Choroid plexus epithelial cell (primary cell): ENCODE measurements at places on chromosomes 16 and 17.
A peak's percentile ranks its signal among the peaks of the same experiment; 100 is the strongest.

DNA sequence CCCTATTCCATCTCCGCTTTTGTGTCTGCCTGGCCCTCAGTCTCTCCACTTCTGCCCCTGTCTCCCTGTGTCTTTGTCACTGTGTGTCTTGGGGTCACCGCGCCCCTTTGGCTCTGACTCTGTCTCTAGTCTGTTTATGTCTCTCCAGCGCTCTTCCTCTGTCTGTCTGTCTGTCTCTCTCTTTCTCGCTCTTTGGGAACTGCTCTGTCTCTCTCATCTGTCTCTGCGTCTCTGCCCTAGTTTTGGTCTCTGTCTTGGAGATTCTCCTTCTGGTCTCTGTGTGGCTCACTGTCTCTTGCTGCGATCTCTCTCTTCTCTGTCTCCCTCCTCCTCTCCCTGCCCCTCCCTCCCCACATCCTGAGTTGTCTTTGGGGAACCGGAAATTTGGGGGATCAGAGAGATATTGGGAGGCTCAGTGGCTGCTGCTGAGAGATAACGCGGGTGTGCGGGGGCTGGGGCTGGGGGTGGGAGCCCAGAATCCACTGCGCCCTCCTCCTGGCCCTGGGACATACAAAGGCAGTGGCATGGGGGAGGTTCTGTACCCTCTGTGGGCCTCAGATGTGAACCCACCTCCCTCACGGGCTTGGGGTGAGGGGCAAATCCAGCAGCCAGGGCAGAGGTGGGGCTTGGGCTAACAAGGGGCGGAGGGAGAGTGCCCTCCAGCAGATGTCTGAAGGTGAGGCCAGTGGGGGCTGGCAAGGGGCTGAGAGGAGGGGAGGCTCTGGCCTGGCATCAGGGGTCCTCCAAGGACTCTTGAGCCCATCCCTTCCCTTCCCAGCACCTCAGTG lies 24.4 kb downstream of the LAT start:
- DNase-seq, result no peak

DNA sequence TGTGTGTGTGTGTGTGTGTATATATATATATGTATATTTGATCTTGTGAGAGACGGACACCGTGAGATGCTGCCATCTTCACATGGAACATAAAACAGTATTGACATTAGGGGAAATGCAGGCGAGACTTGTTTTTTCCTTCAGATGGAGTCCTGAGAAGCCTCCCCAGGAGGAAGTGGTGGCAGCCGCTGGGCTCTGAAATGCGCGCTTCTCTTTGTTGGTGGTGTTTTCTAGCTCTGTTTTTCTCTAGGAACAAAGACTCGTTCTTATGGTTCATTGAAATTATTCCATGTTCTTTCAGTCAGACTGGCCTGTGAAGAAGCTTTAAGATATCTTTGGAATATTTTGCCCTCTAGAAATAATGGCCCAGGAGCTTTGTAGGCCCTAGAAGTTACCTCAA lies 32.9 kb downstream of the SNX29 start:
- DNase-seq, result no peak

DNA sequence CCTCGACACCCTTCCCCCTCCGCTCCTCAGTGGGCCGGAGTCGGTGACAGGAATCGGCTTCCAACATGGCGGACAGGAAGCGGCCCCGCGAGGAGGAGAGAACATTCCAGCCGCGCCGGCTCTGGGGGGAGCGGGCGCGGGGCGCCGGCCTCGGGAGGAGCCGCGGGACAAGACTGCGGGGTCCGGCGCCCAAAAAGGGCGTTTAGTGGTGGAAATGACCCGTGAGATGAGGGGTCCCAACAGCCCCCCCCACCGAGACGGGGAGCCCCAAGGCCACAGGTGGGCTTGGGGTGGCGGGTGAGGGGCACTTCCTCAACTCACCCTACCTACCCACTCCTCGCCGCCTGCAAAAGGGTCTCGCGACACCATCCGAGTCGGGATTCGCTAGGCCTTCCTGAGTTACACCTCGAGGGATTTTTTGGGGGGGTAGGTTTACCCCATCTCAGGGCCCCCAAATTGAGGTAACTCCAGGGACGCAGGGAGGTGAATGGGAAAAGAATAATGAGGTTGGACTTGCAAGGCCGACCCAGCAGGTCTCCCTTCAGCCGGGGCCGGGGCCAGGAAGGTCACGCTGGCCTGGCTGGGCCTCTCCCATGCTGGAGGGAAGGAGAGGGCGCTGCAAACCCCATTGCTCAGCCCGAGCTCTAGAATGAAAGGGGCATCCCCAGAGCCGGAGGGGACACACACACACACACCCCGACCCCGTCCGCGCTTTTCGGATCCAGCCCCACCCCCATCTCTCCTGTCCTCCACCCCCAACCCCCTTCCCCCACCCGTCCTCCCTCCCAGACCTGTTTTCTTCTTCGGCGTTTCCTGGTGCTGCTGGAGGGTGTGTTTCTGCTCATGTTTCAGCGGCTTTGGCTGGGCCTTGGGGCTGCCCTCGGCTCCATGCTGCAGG lies 707 bp downstream of the NUFIP2 start:
- peak; percentile 63 for DNase-seq

- DNase-seq, result no peak
Measured at GRCh38 chr17:80023481-80024205, 12.0 kb downstream of the TBC1D16 start.

GRCh38 chr16:69534720-69535119 lies 31.0 kb upstream of the NFAT5 start:
- DNase-seq, result no peak

GRCh38 chr17:65174974-65175373 lies 37.8 kb downstream of the RGS9 start:
- no peak for DNase-seq

DNA sequence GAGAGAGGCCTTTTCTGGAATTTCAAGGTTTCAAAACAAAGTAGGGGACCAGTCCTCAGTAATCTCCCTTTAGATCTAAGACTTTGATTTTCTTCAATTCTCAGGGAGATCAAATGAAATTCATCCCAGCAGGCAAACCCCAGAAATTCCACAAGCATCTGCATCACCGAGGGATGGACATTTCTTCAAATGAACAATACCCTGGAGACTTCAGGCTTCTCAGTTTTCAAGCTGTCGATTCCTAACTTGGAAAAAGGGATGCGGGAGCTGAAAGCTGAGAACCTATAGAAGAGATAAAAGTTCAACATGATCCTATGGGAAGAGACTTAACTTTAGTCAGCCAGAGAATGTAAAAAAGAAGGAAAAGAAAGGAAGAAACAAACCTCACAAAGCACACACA lies 296.9 kb upstream of the CDH5 start:
- DNase-seq, result peak; percentile 26

DNA sequence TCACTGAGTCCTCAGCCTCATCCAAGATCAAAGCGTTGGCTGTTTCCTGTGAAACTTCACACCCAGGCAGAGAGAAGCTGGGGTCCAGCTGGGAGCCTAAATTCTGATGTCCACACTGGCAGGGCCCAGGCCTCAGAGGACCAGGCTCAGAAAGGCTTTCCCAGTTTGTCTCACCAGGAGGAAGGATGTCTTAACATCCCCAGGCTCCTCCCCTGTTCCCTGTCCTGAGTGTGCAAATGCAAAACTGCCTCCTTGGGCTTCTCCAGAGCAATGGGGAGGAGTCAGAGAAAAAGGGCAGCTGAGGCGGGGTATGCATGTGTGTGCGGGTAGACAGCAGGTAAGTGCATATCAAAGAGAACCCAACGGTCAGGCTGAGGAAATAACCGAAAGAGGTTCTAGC lies 45.7 kb downstream of the CUEDC1 start:
- DNase-seq, result no peak

DNA sequence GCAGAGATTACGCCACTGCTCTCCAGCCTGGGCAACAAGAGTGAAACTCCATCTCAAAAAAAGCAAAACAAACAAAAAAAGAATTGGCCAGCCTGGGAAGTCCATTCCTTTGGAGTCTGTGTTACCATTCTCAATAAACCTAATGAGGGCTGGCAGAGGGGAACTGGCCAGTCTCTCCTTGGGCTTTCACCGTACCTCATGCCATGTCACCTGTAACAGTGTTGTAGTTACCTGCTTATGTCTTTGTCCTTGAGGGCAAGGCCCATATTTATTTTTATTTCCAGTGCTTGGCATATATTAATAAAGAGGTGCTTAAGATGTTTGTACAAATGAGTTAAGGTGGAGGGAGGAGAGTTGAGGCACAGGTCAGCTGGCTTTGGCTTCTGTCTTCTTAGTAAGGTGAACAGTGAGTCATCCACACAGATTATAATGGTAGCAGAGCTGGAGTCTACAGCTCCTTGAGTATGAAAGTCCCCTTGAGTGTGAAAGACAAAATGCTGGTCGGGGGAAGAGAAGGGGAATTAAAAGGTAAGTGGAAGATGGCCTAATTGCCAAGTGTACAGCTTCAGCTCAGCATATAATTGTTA lies 8.4 kb downstream of the C1QBP start:
- DNase-seq, result no peak

DNA sequence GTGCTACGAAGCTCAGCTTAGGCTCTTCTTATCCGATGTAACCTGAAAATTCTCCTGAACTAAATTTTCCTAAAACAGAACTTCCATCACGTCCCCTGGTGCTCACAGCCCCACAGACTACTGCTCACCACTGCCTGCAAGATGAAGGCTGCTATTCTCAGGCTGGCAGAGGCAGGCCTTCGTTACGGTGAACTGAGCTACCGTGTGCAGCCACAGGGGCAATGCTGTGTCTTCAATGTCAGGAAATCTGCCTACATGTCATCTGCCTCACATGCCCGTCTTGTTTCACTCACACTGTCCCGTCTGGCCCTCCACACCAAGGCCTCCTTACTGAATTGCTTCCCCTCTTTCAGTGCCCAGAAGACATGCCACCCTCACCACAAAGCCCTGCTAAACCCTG lies 15.9 kb downstream of the EMC8 start:
- DNase-seq, result no peak

- DNase-seq, result peak; percentile 60
Measured at GRCh38 chr16:68921637-68922036, 78.3 kb downstream of the TANGO6 start.

DNA sequence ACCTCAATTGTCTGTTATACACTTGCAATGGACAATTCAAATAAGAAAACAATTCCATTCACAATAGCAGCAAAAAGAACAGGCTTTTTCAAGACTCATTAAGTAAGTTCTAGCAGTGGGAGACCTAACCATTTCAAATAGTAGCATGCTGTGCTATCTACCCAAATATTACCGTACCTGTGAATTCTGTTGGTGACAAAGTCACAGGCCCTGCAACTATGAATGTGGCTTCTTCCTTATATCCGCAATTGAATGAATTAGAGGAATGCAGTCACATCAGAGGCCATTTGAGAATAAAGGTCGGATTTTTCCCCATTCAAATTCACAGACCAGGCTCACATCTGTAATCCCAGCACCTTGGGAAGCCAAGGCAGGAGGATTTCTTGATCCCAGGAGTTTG lies 800 bp upstream of the NME4 start:
- DNase-seq, result no peak

DNA sequence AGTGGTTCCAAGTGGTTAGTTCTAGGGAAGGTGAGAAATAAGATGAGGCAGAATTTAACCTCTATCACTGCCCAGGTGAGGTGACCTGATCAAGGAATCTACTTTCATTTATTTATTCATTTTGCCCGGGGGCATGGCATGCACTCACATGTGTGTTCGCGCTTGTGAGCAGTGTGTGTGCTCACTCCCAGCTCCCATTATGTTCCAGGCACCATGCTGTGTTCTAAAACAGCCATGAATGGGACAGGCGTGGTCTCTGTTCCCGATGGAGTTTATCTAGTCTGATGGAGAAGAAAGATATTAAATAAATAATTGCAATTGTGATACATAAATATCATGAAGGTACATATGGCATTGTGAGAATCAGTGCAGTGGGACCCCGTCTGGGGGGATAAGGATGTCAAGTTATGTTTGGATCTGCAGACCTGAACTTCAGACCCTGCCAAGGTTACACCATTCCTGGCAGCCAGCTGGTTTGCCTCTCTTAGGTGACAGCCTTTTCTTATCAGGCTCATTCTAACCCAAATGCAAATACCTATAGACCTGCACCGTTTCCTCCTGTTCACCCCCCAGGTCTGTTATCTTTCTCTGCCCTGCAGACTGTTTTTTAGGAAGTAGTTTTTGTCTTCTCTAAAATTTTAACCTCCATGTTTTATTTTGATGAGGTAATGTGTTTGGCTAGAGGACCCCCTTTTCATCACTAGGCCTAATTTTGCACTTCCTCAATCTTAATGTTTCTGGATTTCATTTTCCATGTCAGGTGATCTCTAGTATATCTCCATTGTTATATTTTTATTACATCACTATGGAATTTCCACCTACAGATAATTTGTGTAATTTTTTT lies 11.8 kb downstream of the CYB5B start:
- DNase-seq, result no peak

DNA sequence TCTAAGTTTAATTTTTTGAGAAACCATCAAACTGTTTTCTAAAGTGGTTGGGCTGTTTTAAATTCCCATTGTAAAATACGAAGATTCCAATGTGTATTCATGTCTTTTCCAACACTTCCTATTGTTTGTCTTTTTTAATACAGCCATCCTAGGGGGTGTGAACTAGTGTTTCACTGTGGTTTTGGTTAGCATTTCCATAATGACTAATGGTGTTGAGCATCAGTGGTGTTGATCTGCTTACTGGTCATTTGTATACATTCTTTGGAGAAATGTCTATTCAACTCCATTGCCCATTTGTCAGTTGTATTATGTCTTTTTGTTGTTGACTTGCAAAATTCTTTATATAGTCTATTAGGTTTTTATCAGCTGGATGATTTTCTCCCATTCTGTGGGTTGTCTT lies 239.2 kb upstream of the AXIN2 start:
- no peak for DNase-seq

- DNase-seq, result no peak
Measured at GRCh38 chr17:73096211-73096610, 3.7 kb upstream of the SLC39A11 start.

GRCh38 chr16:48498769-48499631 lies 111.0 kb downstream of the N4BP1 start:
- peak; percentile 94 for DNase-seq

DNA sequence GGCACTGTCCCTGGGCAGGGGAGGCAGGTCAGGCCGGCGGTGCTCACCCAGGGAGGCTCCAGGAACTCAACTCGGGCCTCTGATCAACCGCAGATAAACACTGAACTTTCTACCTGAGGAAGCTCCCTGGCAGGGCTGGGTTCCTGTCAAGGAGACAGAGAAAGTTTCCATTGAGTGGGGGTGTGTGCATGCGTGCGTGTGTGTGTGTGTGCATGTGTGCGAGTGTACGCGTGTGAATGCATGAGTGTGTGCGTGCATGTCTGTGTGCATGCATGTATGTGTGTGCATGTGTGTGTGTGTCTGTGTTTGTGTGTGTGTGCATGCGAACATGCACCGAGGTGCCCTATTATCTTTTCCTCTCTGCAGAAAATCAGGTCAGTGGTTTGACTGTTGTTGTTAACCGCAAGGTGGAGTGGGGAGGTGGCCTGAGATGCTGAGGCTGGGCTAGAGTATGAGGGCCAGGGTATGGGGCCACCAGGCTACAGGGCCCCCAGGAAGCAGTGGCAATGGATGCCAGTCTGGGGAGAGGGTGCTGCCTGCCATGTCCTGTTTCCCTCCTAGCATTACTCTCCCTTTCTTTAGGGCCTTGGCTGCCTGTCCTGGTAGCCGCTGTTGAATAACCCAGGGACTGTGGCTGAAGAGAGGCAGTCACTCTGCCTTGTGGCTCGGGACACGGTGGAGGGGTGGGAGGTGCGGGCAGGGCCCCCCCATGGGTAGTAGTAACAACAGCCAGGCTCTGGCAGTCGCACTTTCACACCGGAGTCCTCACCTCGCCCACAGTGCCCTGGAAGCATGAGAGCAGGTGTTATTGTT lies 24.0 kb downstream of the CCR7 start:
- no peak for DNase-seq
